ENCODE measurements at places on chromosomes 5 and 9. TPM values are rescaled to one million over a fixed set of nuclear protein-coding genes. Genes with fewer than 3 reads are reported as not detected.

The ST6GALNAC4 gene
- 38.9 TPM for total RNA-seq

The KIAA0825 gene
- total RNA-seq = 3.8 TPM

The DMRT3 gene
- not detected for total RNA-seq

The SLC4A9 gene
- total RNA-seq = 0.07 TPM

The SPINK6 gene
- total RNA-seq = not detected

The SPATA31C1 gene
- total RNA-seq = not detected

The SHISAL2B gene
- not detected for total RNA-seq

The GPR150 gene
- total RNA-seq = 0.40 TPM

The MARCOL gene
- total RNA-seq = not detected

The PCDHAC2 gene
- total RNA-seq = 1.3 TPM

The PDE6A gene
- total RNA-seq = not detected

Data from smooth muscle cell of the pulmonary artery (primary cell).